BE2C (cell line): ENCODE measurements at places on chromosomes 7 and 10.

DNA sequence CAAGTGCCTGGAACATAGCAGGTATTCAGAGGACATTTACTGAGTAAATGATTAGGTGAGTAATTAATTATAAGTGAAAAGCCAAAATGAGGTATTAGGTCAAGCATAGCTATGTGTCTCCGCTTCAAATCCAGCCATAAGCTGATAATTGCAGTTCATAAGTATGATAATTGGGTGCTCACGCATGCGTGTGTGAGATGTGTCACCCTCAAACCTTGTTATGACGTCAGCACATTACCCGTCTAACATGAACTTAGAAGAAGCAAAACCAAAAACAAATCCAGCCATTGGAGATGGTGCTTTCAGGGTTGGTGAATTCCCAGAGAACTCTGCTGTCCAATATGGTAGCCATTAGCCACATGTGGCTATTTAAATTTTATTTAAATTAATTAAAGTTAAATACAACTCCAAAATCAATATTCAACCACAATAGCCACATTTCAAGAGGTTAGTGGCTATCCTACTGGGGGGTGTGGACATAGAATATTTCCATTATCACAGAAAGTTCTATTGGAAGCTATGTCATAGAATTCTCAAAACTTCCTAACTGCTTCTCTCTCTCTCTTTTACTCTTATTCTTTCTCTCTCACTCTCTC, at the start of gene CPA5:
Gene CPA5, plus strand, starts transcription at position 546 of the 596 bp plus-strand sequence. CDS start 1,670 bp downstream, outside the sequence.
- DNase-seq, result no peak

- DNase-seq, result peak; percentile 68
Measured at GRCh38 chr10:3486346-3487065, 298.5 kb downstream of the KLF6 start.

GRCh38 chr10:128036746-128037543, 89.3 kb downstream of the MKI67 start:
- no peak for DNase-seq

- DNase-seq, result no peak
Measured at GRCh38 chr10:71279590-71280170, 39.4 kb upstream of the SLC29A3 start.

- no peak for DNase-seq
Measured at GRCh38 chr10:29784175-29784773, 149.5 kb upstream of the SVIL start.

- peak; percentile 56 for DNase-seq
Measured at GRCh38 chr10:79101560-79102497, 33.1 kb downstream of the ZMIZ1 start.
